Stimulated activated CD4-positive, alpha-beta T cell treated with anti-CD3 and anti-CD28 coated beads, Interleukin-15, amount 100 ng/mL, for 48 hours (primary cell): ENCODE measurements at places on chromosomes 7 and 10.

DNA sequence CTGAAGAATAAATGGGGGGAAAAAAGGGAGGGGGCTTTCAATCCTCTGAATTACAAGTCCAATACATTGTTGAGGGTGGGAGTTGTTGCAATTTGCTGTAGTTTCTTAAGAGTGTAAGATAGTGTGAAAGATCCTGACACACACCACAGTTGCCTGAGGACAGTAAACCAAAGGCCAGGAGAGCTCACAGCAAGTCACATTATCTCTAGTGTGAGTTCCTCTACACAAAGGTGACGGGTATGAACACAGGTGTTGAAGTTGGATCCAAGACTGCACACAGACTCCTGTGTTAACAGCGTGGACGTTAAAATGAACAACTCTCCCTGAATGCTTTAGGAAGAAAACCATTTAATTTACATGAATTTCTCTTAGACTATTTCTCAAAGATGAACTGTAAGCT is 12.0 kb downstream of the LARP4B start:
- DNase-seq, result no peak

- no peak for DNase-seq
Observed at GRCh38 chr7:97088364-97088763, 29.1 kb upstream of the SDHAF3 start.

- DNase-seq, result peak; percentile 40
Observed at GRCh38 chr10:119541459-119542356, 811 bp downstream of the RGS10 start.

GRCh38 chr7:28217143-28217542 is 36.5 kb upstream of the JAZF1 start:
- DNase-seq, result no peak
